NCI-H1417 treated with DMSO at 0.1 percent for 48 hours (cell line): ENCODE measurements at places on chromosomes 3 and 15.
A peak's percentile ranks its signal among the peaks of the same experiment; 100 is the strongest.

- DNase-seq = peak; percentile 65
Measured at GRCh38 chr15:59998305-59998949, 5.7 kb upstream of the FOXB1 start.

GRCh38 chr3:182692695-182693094 is 100.6 kb upstream of the ATP11B start:
- no peak for DNase-seq

- no peak for DNase-seq
Measured at GRCh38 chr3:36957063-36957462, 12.2 kb upstream of the TRANK1 start.

DNA sequence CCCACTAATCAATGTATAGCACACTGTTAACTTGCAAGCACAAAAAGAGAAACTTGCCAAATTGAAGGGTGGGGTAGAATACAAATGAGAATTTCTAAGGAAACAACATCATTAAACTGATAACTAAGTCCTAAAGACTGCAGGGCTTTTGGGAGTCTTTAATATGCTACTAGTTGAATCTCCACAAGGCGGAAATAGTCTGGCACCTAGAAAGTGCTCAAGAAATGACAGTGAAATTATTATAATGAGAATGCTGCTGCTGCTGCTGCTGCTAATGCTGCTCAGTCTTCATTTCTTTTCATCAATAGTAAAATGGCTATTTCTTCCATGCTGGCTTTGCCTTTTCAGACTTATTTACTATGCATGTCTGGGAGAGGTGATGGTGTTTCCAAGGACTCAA is 91.8 kb downstream of the BTD start:
- DNase-seq = no peak

DNA sequence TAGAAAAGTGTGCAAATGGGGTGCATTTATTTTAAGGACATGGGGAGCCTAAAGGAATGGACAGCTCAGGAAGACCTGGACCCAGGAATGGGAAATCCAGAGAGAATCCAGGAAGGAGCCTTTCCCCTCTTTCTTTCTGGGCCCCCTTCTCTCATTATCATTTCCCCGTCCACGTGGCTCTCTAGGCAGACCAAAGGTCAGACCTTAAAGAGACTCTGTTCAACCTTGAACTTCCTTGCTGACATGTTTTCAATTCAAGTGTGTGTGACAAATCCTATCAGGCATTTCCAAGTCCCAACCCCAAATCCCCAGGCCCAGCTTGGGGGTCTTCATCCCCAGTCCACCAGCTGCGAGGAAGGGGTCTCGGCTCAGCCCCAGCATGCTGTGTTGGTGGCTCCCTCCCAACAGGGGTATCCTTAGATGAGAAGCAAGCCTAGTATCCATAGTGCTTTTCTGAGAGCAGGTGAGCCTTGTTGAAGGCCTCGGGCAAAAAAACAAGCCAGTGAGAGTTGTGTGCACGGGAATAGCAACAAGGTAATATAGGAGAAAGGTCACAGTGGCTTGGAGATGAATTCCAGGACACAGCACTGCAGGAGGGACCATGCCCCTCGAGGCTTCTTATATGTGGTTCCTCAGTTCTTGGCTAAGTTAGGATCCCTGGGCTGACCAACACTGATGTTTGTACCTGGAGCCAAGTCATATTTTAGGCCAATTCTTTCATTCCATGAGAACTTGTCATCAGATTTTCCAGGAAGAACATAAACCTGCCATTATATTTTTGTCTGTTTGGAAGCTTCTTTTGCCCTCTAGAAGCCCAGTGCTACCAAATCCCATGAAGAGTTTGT is 130.0 kb downstream of the ASB7 start:
- no peak for DNase-seq

GRCh38 chr15:85025516-85026251 is 44.0 kb downstream of the PDE8A start:
- DNase-seq = no peak

DNA sequence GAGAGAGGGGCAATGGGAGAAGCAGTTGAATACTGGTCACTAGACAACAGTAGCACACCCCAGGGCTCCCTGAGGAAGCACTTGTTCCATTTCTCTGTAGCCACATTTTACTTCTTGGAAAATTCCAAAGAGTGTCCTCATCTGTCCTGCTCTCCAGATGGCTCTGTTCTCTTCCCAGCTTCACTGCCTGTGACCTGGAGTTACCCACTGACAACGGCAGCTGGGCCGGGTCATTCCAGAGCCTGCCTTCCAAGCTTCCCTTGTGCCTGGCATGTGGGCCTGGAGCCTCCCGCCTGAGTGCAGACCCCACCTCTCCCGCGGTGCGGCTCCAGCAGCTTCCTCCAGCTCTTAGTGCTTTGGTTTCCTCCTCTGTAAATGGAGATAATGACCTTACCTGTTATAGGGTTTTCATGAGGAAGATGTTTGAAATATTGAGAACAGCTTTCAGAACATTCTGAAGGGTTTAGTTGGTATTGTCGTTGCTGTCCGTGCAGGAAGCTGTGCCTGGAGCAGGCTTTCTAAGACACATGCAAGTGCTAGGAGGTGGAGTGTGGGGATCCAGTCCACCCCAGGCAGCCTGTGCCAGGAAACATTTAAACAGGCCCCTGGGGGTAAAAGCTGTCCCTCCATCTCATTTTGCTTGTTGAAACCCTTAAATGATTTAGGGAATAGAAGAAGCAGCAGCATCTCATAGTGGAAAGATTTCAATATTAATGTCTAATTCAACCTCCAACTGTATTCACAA is 24.8 kb downstream of the EFCC1 start:
- DNase-seq = no peak

DNA sequence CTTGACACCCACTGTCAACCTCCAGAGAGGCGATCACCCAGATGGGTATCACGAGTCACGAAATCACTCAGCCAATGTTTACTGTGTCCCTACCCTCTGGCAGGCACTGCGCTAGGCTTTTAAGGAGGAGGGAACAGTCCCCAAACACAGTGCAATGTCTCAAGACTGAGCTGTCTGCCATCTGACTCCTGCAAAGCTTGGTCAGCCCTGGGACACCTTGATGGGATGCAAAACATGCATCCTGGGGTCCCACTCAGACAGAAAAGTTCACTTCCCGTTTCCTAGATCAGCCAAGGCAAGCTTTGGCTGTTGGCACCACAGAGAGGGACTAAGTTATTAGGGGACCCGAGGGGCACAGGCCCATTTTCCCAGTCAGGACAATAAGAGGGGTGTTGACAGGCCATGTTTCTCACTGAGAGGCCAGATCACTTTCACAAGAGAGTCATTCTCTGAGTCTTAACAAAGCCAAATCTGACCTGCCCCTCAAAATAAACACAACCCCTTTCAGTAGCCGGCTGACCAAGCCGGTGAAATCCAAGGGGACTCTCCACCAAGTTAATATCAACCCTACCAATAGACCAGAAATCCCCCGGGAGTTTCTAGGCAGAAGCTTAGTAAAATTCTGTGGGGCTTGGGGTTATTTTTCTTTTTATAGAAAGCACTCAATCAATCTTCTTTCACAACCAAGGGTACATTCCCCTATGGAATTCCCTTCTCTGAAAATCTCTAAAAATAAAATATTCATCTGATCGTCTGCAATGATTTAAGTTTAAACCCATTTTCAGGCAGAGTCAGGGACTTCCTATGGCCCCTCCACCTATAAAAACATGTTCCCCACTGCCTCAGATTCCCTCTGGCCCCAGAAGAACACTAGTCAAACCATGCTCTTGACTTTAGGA is 3.5 kb downstream of the RFTN1 start:
- DNase-seq = no peak
